Sigmoid colon (tissue), 7 donors: ENCODE measurements at places on chromosomes 6 and 20. TPM values are rescaled to one million over a fixed set of nuclear protein-coding genes. Genes with fewer than 3 reads are reported as not detected.
A peak's percentile ranks its signal among the peaks of the same experiment; 100 is the strongest.

DNA sequence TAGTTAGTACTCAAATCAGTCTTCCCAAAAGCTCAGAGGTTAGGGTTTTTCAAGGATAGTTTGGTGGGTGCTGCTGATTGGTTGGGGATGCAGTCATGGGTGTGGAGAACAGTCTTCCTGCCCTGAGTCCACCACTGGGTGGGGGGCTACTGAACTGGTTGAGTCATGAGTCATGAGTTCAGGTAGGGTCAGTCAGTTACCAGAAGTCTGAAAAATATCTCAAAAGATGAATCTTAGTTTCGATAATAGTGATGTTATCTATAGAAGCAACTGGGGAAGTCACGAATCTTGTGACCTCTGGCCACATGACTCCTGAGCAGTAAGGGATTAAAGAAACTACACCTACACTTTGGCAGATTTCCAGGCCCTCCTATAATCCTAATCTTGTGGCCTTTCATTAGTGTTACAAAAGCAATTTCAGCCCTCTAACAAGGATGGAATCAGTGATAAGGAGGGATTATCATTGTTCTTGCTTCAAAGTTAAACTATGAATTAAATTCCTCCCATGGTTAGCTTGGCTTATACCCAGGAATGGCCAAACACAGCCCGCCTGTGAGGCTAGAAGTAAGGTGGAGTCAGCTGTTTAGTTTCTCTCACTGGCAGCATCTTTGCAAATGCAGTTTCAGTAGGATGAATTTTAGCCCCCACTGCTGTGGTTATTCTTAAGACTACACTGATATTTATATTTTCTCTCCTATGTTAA, 33.3 kb upstream of the NKAIN2 start:
- H3K4me1 ChIP-seq, result no peaks in the 10 kb centered on the region
- H3K4me3 ChIP-seq, result no peak overlapping the region
- no peaks in the 10 kb centered on the region for H3K27me3 ChIP-seq

GRCh38 chr6:53837865-53838769, 43.3 kb downstream of the LRRC1 start:
- no peak overlapping the region for H3K4me3 ChIP-seq
- no peaks in the 10 kb centered on the region for H3K27me3 ChIP-seq
- H3K27ac ChIP-seq, result peak overlapping the region; percentile 76
- DNase-seq, result peak; percentile 86

GRCh38 chr6:129790785-129791184, 70.3 kb downstream of the TMEM244 start:
- no peak for DNase-seq
- no peak overlapping the region for H3K4me3 ChIP-seq
- H3K4me1 ChIP-seq, result no peaks in the 10 kb centered on the region

DNA sequence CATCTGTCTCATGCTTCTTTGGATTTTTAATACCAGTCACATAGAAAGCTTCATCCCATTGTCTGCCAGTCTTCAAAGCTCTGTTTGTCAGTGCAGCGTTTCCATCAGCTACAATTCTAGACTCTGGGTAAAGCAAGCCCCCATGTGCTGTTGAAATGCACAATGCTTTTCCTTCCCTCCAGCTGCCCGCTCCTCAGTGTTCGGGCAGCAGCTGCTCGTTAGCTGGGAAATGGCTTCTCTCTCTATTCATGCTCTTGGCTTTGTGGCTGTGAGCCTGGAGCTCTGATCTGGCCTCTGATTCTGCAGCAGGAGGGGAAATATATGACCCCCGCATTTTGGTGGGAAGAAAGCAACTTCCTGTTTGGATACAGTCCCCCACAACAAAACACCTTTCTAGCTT, 213.0 kb upstream of the CDYL start:
- DNase-seq, result no peak
- no peaks in the 10 kb centered on the region for H3K27me3 ChIP-seq
- no peaks in the 10 kb centered on the region for H3K36me3 ChIP-seq

- H3K4me1 ChIP-seq, result no peaks in the 10 kb centered on the region
- DNase-seq, result peak; percentile 87
- H3K4me3 ChIP-seq, result no peak overlapping the region
These were observed 177.1 kb upstream of the ARID1B start for GRCh38 chr6:156599978-156600590.

GRCh38 chr6:170058878-170059485, 231.9 kb downstream of the DLL1 start:
- H3K27me3 ChIP-seq, result no peaks in the 10 kb centered on the region
- H3K27ac ChIP-seq, result no peak overlapping the region
- no peak overlapping the region for H3K4me3 ChIP-seq
- peak; percentile 60 for DNase-seq

HLA-DPA1 gene
- polyA plus RNA-seq, result 197 TPM

EYA2 gene
- 6.1 TPM for polyA plus RNA-seq
